GOT3 (cell line): ENCODE measurements at places on chromosomes 1 and 21.
A peak's percentile ranks its signal among the peaks of the same experiment; 100 is the strongest.

DNA sequence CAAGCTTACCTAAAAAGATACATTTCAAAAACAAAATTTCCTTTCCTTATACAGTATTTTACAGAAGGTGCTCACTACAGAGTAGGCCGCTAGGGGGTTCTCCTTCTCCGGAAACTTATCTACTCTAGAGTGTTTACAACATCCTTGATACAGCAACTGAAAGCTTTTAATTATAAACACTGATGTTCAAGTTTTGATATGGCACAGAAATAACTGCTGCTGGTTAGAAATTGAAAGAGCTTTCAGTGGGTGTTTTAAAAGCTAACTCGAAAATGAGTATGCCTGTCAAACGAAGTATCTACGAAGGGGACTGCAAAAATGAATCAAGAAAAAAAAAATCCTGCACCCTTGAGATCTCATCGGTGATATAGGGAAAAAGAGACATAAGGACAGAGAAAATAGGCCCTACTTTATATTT is 1.0 kb downstream of the YOD1 start:
- no peak for DNase-seq

- DNase-seq: no peak
Observed at GRCh38 chr1:27292106-27292505, 29.9 kb upstream of the TMEM222 start.

DNA sequence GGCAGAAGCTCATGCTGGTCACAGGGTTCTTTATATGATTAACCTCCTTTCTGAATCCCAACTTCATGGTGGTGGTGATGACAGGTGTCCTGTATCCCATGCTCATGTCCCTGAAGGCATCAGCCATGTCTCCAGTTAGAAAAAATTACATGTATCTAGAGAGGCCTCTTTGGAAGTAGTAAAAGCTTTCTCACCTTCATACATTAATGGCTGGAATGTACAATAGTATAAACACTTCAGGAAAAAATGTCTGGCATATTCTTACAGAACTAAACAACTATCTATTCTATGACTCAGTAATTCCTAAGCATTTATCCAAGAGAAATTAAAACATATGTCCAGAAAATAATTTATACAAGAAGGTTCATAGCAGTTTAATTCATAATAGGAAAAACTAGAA is 34.0 kb downstream of the ADAM30 start:
- no peak for DNase-seq

DNA sequence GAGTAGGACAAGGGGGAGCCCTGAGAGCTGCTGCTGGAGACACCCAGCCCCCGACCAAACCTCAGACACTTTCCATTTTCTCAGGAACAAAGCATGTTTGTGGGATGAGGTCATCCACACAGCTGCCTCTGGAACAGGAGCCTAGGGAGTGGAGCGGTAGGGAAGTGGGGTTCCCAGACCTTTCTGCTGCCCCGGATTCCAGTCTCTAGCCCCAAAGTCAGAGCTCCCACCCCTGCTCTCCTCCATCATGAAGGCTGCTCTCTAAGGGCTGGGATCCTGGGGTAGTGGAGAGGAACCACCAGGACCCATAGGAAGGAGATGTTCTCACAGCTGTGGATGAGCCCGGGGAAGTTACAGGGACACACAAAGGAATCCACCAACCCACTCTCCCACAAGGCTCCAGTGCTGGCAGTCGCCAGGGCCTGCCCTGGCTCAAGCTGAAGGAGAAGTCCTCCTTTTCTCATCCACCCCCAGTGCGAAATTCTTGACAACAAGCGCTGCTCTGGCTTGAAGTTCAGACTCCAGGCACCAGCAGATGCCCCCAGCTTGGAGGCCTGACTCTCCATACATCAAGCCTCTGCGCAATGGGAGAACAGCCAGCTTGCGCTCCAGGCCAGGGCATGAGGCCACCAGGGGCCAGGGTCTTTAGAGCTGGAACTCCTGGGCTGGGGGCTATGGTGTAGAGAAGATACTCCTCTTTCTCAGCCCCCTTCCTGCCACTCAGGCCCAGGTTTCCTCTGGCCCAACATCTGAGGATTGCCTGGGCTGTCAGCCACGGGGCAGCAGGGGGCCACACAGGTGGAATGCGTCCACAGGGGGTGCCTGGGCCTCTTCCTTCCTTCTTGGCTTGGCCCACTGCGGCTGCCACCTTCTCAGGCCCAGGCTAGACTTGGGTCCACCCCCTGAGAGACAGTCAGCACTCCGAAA is 4.5 kb downstream of the FHL3 start:
- DNase-seq: no peak

GRCh38 chr1:245419461-245419978 is 264.7 kb downstream of the KIF26B start:
- DNase-seq: no peak

- no peak for DNase-seq
Observed at GRCh38 chr1:228925691-228926090, 190.4 kb downstream of the RHOU start.

DNA sequence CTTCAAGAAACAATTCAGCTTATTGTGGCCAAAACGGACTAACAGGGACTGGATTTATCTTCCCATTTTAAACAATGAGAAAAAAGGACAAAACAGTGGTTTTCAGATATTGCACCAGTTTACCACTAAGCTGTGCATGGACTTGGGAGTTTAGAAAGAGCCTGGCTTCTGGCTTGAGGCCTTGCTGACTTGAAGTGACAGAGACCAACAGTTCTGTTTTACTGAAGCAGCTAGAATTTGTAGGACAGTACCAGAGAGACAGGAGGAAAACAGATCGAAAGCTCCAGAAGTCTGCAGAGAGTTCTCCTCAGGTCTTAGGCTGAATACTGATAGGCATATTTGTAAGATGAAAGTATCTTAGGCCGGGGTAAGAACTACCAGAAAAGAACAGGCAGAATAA is 20.5 kb downstream of the FCRL4 start:
- no peak for DNase-seq

- DNase-seq: no peak
Observed at GRCh38 chr1:155809088-155809487, 47.9 kb downstream of the GON4L start.

GRCh38 chr1:153355445-153356071 is 2.1 kb upstream of the S100A9 start:
- peak; percentile 23 for DNase-seq

DNA sequence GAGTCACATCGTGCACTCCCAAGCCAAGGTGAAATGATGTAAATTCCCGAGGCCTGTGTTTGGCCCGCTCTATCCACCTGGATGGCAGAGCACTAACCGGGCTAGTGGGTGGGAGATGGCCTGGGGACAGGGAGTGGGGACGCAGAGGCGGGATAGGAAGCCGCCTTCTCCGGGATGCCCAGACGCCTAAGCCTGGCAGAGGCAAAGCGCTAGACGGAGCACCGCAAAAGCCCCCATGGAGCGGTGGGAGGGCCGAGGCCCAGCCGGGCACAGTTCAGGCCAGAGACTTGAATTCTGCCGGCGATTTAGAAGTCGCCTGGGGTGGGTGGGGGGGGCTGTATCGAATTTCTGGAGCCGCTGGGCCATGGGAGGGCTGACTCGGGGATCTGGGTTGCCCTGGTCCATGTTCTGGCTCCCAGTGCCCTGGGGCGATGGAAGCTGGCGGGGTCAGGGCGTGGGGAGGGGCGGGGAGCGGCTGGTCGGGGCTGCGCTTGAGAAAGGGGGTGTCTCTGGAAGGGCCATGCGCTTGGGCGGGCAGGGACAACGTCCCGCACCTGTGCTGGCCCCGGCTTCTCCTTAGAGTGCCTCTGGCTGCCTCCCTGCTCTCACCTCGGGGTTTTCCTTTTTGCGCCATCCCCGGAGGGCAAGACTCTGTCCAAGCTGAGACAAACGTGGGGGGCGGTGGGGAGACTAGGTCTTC is 28.0 kb downstream of the KIAA2013 start:
- no peak for DNase-seq

- DNase-seq: no peak
Observed at GRCh38 chr1:17610713-17611112, 71.2 kb downstream of the ARHGEF10L start.

DNA sequence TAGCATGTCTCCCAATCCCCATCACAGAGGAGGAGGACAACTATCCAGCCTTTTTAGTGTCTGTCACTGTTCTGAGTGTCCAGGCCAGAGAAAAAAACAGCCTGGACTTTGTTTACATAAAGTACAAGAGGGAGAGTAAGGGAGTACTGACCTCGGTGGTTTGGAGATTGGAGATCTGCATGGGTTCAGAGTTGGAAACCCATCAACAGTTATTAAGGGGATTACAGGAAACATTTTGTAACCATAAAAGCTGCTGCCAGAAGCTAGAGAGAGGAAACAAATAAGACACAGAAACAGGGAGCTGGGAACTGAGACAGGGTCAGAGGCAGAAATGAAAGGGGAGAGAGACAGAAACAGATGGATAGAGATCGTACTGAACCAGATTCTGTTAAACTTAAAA is 131.5 kb upstream of the CTTNBP2NL start:
- no peak for DNase-seq

GRCh38 chr21:19908390-19908789 is 1089.8 kb upstream of the NCAM2 start:
- no peak for DNase-seq

DNA sequence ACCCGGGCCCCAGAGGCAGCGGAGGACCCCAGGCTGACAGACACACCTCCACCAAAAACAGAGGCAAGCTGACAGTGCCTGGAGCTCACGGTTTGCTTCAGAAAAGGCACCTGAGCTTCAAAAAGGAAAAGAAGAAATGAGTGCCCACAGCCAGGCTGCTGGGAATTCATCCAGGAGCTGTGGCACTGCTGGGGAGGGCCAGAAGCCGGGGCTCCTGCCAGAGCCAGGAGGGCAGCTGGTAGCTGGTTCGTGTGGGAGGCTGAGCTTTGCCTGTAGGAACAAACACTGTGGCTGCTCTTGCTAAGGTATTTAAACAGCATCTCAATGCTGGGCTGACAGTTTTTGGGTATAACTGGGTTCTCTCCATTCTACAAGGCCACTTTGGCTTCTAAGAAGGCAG is 19.5 kb downstream of the KCNJ6 start:
- no peak for DNase-seq

DNA sequence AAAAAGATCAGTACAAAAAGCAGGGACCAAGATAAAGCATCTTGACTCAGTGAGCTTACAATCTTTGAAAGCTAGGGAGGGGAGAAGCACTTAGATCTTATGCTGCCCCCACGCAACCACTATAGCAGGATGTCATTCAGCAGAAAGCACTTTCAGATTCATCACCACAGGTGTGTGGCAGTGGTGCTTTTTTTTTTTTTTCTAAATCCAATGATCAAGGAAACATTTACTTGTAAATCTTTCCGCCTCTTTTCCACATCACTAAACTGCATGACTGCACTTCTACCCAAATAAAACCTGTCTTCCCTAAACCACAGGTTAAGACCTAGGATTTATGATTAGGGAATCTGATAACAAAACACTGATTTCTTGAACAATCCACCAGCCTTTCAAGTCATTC is 154.8 kb downstream of the SLC45A1 start:
- no peak for DNase-seq

DNA sequence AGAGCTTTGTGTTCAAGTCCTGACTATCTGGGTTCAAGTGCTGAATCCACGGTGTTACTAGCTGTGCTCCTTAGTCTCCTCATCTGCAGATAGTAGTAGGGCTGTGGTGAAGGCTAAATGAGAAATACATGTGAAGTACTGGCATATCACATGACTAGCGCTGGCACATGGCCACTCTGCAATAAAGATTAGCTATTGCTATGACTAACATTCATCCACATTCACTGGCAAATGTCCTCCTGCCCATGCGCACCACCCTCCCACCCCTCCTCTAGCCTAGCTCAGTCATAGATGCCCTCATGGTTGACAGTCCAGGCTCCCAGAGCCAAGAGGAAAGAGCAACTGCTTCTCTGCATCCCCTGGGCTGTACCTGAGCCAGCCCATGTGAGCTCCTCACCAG is 8.5 kb upstream of the COL8A2 start:
- DNase-seq: peak; percentile 67

DNA sequence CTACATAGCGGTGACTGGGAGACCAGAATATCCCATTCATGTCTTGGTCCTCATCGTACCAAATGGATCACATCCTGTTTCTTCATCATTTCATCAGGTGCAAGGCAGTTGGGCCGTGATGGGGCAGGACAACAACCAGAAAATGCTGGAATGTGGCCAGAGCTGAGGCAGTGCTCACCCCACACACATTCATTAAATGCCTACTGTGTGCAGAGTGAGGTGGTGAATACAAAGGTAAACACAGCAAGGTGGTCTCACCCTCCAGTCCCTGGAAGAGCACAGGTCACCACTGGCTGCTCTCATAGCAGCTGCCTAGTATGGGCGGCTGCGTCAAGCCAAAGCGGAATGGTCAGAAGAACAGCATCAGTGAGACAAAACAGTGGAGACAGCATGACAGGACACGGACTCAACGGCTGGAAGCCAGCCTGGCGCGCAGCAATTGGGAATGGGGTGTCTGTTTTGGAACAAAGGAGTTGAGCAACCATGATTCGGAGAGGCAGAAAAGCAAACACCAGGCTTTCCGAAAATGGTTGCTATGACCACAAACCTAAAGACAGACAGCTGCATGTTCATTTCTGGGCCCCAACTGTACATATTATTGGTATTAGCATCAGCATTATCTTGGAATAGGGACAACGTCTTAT is 5.6 kb upstream of the ADAMTSL4 start:
- no peak for DNase-seq

- no peak for DNase-seq
Observed at GRCh38 chr1:1185101-1185765, 11.6 kb downstream of the TTLL10 start.

GRCh38 chr1:55696891-55697290 is 481.7 kb upstream of the USP24 start:
- no peak for DNase-seq

DNA sequence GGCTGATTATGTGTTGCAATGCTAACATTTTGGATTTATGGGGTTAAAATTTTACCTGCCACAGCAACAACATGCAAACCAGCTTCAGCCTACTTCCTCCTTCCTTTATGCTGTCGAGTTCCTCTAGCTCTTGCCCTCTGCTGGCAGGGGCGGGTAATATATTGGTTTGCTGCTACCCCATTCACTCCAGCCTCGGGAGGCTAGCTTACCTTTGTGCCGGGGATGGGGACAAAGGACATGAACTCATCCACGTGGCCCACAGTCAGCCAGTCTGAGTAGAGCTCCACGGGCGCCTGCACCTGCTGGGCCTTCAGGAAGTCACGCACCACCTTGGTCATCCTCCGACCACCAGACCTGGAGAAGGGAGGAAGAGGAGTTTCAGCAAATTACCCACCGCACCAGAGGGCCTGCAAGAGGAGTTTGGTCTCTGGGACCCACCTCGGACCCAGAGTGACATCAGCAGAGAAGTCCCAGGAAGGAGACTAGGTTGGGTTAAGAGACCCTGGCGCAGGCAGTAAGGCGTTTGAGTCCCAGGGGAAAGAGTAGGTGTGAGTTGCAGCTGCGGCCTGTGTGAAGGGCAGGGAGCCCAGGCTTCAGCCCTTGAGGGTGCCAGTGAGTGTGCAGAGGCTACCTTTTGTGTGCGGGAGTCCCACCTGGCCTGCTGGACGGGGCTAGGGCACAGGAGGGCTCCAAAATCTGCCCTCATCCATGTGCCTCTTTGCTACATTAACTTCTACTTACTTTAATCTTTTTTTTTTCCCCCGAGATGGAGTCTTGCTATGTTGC is 21.8 kb upstream of the SDHB start:
- no peak for DNase-seq

GRCh38 chr21:33264561-33264960 is 1.6 kb upstream of the IL10RB start:
- DNase-seq: no peak
